Cardiac fibroblast (primary cell): ENCODE measurements at places on chromosomes 7 and 10.
A peak's percentile ranks its signal among the peaks of the same experiment; 100 is the strongest.

- DNase-seq, result no peak
Observed at GRCh38 chr10:66813122-66813521, 112.7 kb upstream of the LRRTM3 start.

DNA sequence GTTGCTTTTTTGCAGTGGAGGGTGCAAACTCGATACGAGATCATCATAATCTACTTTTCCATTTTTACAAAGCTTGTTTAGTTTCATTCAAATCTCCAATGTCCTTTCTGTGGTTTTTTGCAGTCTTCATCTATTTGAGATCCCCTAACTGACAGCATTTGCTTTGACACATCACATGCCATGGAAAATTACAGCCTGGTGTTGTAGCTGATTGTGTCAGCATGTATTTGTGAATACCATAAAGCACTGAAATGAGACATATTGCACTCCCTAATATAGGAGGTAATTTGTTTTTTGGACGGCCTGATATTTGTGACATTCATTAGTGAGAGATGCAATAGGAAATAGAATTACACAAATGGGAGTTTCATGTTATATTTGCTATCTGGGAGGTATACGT is 620.8 kb downstream of the KCNMA1 start:
- no peak for DNase-seq

GRCh38 chr10:132997517-132998265 is 55.3 kb upstream of the CFAP46 start:
- DNase-seq, result no peak

DNA sequence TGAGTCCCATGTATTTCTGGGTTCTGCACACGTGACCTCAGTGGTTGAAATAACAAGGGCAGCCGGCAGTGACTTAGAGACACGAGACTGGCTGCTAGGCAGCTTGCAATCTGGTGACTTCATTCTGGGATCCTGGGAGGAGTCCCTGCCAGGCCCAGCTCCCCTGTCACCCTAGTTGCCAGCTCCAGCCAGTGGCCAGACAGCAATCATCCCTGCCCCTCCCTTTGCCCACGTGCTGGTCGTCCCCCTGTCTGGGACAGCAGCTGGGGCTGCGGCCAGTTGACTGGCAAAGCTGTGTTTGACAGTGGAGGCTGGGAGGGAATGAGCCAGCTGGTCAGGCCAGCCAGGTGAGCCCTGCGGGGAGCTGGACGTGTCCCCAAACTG is 30.0 kb downstream of the ADGRA1 start:
- DNase-seq, result no peak

DNA sequence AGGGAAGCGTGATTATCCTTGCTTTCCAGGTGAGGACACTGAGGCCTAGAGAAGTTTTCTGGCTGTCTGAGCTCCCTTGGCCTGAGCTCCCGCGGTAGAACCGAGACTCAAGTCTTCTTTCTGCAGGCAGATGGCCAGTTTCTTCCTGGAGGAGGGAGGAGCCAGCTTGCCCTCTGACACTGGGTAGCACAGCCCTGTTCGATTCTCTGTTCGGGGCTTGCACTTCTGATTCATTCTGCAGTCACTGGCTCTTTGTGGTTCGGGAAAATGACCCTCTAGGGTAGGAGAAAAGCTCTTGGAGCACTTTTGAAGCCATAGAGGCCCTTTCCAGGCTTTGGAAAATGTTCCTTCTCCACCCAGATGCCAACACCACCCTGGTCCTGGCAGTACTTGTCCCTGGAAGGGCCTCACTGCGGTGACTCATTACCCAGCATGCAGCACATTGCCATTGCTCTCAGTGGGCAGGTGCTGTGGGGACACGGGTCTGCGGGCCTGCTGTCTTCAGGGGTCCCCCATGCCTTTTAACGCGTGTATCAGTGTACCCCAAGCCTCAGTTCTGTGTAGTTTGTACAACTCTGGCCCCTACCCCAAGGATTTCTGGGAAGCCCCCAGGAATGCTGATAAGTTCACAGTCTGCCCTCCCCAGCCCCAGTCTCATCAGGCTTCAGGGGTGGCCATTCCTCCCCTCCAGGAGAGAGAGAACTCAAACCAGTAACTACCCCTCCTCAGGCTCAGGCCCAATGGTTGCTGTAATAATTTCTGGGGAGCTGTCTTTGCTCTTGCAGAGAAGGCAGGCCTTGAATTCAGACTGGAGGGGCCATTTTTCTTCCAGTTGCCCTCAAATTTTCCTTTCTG is 11.9 kb downstream of the CHST3 start:
- DNase-seq, result peak; percentile 71

- DNase-seq, result no peak
Observed at GRCh38 chr7:30859940-30860496, 51.6 kb upstream of the AQP1 start.

GRCh38 chr7:130242198-130243014 is 24.3 kb upstream of the CPA2 start:
- DNase-seq, result peak; percentile 73

DNA sequence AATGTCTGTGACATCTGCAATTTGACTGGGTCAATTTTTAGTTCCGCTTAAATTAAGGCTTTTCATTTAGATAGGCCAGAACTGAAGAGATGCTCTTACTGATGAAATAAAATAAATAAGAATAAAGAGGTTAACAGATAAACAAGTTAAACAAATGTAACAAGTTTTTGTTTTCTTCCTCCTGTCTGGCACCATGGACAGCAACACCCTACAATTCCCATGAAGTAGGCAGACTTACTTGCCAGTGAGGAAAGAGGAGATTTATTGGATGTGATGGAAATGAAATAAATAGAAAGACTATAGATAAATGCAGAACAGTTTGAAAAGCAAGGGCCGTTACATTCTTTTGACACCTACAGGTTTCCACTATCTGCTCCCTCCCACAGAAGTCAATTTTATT is 118.5 kb downstream of the AMPH start:
- DNase-seq, result peak; percentile 27

- DNase-seq, result no peak
Observed at GRCh38 chr7:44329888-44330287, 4.5 kb upstream of the CAMK2B start.

- DNase-seq, result no peak
Observed at GRCh38 chr10:118362103-118362502, 20.0 kb upstream of the FAM204A start.

- DNase-seq, result peak; percentile 86
Observed at GRCh38 chr7:112484671-112485167, 3.9 kb downstream of the LSMEM1 start.

DNA sequence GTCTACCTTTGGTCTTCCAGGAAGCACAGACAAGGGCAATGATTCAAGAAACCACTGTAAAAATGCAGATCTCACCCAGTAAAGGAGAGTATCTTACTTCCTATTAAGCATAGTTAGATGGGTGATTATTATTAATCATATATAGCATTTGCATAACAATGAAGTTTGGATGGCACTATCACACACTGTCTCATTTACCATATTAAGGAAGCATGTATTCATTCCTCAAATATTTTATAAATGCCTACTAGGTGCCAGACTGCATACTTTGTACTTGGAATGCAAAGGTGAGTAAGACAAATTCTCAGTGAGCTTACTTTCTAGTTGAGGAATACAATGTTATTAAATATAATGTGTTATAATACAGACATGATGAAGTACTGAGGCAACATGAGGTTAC is 53.9 kb upstream of the SKAP2 start:
- no peak for DNase-seq

DNA sequence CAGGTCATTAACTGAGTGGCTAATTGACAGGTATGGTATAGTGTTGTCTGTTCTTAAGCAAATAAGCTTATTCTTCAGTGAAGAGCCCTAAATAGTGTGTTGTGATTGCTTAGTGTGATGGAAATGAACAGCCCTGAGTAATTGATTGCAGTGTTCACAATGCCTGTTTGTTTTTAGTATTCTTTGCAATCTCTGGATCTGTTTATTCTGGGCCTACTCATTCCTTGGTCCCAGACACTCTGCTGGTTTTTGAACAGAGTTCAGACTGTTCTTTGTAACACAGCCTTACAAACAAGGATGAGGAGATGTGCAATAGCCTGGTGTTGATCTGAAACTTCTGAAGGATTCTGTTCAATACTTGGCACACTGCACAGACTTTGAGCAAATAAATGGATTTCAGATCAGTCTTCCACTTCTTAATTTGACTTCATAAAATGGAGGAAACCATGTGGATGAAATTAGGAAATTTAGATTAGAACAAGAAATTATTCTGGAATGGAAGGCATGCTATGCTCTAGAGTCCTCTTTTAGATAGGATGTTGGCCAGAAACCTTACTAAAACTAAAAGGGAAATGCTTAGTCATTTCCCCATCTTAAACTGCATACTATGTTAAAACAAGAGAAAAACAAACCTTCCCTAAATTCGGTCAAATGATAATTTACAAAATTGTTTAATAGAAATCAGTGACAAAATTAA is 444.2 kb upstream of the SEMA3D start:
- peak; percentile 57 for DNase-seq

DNA sequence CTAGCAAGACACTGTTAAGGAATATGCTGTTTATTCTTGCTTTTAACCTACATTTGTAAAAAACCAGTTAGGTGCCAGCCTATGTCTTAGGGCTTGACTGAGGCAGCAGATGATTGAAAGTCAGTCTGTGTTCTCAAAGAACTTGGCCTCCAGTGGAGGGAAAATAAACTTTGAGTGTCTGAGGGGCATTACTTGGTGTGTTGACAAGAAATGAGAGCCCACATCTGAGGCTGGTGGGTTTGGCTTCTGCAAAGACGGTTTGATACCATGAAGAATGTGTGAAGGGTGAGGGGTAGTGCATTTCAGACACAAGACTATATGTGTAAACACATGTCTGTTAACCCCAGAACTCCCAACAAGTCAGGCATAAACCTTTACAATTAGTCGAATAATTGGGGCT is 28.5 kb downstream of the CCSER2 start:
- DNase-seq, result no peak

DNA sequence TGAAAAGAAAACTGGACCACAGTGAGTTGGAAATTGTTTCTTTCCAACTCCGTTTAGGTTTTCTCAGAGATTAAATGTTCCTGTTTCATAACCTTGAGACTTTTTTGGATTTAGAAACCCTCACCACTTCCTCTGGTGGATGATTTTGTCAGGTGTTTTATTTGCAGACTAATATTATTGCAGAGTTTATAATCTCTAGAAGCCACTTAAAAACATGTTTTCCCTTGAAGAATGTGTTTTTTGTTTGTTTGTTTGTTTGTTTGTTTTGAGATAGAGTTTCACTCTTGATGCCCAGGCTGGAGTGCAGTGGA is 520 bp upstream of the MICU1 start:
- DNase-seq, result no peak

DNA sequence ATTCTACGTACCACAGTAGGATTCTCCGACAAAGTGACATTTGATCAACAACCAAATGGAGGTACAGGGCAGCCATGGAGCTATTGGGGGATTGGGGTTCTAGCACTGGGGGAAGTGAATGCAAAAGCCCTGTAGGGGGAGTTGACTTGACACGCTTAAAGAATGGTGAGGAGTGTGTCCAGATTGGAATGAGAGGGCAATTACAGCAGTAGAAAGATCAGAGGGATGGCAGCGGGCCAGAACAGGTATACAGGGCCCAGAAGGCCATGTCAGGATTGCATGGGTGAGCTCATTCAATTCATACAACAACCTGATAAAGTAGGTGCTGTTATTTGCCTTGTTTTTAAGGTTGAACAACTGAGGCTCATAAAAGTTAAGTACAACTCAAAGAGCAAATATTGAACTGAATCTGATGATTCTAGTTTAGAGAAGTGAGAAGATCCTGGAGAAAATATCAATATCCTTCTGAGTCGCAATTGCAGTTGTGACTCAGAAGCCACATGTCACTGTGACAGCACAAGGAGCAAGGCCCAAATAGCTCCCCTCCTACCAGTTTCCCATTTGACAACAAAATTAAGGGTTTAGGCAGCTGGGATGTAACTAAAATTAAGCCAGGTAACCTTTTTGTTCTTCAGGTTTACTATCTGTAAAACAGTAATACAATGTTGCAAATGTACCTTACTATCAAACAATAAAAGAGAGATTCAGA is 28.0 kb upstream of the CTTNBP2 start:
- DNase-seq, result no peak

DNA sequence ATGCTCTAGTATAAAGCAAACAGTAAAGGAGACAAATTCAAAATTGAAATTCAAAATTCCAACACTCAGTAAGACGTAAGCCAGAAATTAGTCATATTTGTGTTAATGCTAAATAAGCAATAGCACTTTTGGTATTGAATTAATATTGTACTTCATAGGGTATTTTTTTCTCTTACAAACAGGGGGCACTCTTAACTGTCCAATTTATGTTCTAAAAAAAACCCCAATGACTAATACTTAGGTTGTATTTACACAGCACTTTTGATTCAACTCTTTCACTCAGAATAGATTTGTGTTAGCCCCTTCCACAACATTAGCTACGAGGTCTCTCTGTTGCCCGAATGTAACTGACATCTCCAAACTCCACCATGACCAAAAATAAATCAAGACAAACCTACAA is 284.9 kb upstream of the COBL start:
- no peak for DNase-seq

- DNase-seq, result peak; percentile 38
Observed at GRCh38 chr10:110783509-110784107, 88.1 kb upstream of the PDCD4 start.

- DNase-seq, result no peak
Observed at GRCh38 chr7:28479507-28479947, 67.2 kb downstream of the CREB5 start.
